Mononuclear cell (primary cell): ENCODE measurements at places on chromosomes 5 and 9. TPM values are rescaled to one million over a fixed set of nuclear protein-coding genes. Genes with fewer than 3 reads are reported as not detected.

Gene IL5
- not detected for total RNA-seq

Gene PCDHA1
- total RNA-seq = not detected

Gene GTF2H2
- 8.3 TPM for total RNA-seq

Gene ADRB2
- total RNA-seq = 27.5 TPM

Gene GRXCR2
- total RNA-seq = not detected

Gene MLANA
- 0.10 TPM for total RNA-seq

Gene NSUN2
- total RNA-seq = 36.0 TPM

Gene NMUR2
- total RNA-seq = not detected

Gene TAF1L
- under 0.01 TPM for total RNA-seq

Gene PCDHB16
- total RNA-seq = not detected

Gene HAPLN1
- total RNA-seq = under 0.01 TPM

Gene KCNT1
- 0.10 TPM for total RNA-seq

Gene LEAP2
- total RNA-seq = 0.21 TPM

Gene PCDHGA4
- 0.21 TPM for total RNA-seq

Gene PPP2R2B
- total RNA-seq = 5.4 TPM

Gene PFN3
- not detected for total RNA-seq

Gene MSMP
- not detected for total RNA-seq

Gene IFNK
- total RNA-seq = not detected

Gene SPATA31E1
- total RNA-seq = not detected

Gene WWC1
- 0.10 TPM for total RNA-seq

Gene CYSRT1
- total RNA-seq = 0.21 TPM

Gene MAMDC2
- 0.10 TPM for total RNA-seq

Gene FOXD4L5
- under 0.01 TPM for total RNA-seq

Gene CAAP1
- total RNA-seq = 25.5 TPM

Gene SLC6A7
- total RNA-seq = 0.10 TPM

Gene EIF4E1B
- total RNA-seq = 0.10 TPM

Gene GOLM1
- 6.9 TPM for total RNA-seq

Gene OLFM1
- total RNA-seq = 4.4 TPM

Gene PDGFRB
- total RNA-seq = 0.94 TPM

Gene KCNMB1
- total RNA-seq = 1.8 TPM

Gene SLC34A1
- total RNA-seq = 0.21 TPM

Gene B4GALT7
- total RNA-seq = 11.5 TPM

Gene PCAT7
- not detected for total RNA-seq

Gene TTC16
- 1.9 TPM for total RNA-seq

Gene LCP2
- total RNA-seq = 440 TPM

Gene PCDHGA1
- not detected for total RNA-seq

Gene FCN2
- total RNA-seq = not detected

Gene STC2
- total RNA-seq = under 0.01 TPM

Gene AFAP1L1
- total RNA-seq = under 0.01 TPM
